ENCODE measurements at places on chromosomes 13 and 19.
A peak's percentile ranks its signal among the peaks of the same experiment; 100 is the strongest.

DNA sequence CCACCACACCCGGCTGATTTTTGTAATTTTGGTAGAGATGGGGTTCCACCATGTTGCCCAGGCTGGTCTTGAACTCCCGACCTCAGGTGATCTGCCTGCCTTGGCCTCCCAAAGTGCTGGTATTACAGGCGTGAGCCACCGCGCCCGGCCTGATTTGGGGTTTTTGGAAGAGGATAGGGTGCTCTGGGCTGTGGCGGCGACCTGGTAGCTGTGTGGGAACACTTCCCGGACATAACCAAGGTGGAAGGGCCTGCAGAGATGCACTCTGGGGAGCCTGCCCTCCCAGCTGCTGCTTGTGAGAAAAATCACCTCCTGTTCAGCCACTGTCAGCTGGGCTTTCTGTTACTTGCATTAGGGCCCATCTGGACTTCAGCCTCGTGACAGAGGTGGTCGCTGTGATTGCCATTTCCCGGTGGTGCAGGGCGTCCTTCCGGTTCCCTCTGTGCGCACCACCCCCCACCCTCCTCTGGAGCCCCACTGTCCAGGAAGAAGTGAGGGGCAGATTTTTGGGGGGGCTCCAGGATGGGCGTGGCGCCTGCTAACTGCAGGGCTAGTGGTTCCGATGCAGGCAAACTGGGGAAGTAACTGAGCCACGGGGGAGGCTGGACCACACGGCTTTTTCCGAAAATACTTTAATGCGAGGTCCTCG lies 7.5 kb downstream of the IL4I1 start:
- DNase-seq: no peak

GRCh38 chr13:111872475-111873150 lies 194.3 kb upstream of the SOX1 start:
- DNase-seq: no peak

DNA sequence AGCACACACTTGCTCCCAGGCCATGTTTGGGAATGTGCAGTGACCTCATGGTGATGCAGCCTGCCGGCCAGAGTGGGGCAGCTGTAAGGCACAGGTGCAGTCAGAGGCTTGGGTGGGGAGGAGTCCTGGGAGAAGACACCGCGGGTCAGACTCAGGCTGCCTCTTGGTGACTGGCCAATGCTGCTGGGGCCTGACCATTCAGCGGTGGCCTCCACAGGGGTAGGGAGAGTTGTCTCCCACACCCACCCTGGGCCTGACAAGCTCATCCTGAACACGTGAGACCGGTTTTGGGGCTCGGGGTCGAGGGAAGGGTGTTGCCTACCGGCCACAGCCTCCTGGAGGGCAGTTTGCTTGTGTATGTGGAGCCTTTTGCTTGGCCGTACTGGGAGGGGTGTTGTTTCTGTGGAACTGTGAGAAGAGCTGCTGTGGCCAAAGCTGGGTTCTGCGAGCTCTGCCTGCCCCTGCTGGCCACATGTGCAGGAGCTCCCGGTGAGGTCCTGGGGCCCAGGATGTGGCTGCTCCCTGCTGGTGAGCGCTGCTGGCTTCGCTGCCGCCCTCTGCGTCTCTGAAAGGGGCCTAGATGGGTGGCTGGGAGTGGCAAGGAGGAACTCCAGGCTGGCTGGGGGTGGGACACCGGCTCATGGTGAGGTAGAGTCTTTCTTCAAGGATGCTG lies 22.1 kb downstream of the UPF1 start:
- no peak for DNase-seq

GRCh38 chr13:50389726-50390125 lies 374.5 kb downstream of the KCNRG start:
- no peak for DNase-seq

DNA sequence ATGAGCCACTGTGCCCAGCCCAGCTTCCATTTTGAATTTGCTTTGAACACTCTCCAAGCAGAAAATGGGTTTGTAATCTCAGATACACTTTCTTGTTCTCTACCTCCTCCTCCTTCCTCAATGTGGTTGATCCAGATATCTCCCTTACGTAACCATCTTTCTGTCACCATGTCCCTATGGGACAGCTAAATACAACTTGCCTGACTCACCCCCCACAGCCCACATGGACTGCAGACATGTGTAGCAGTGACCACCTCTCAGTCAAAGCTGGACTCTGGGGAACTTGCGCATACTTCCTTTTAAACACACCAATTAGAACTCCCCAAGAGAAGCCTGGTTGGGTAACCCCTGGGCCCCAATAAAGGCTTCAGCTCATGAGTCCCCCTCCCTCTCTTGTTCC lies 10.8 kb upstream of the ZNF799 start:
- no peak for DNase-seq

GRCh38 chr19:15109768-15110417 lies 2.7 kb downstream of the SYDE1 start:
- DNase-seq: no peak

DNA sequence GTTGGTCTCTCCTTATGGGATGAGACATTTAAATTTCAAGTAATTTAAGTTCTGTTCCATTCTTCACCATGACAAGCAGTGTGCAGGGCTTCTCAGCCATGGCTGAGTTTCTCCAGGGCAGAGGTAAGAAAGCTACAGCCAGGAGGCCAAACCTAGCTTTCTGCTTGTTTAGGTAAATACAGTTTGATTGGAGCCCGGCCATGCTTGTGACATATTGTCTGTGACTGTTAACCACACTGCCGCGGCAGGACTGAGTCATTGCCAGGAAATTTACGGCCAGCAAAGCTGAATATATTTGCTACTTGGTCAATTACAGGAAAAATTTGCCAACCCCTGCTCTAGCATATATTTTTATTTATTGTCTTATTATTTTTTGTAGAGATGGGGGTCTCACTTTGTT lies 10.7 kb downstream of the NLRP8 start:
- DNase-seq: no peak

GRCh38 chr19:16327501-16327900 lies 2.9 kb downstream of the KLF2 start:
- no peak for DNase-seq

DNA sequence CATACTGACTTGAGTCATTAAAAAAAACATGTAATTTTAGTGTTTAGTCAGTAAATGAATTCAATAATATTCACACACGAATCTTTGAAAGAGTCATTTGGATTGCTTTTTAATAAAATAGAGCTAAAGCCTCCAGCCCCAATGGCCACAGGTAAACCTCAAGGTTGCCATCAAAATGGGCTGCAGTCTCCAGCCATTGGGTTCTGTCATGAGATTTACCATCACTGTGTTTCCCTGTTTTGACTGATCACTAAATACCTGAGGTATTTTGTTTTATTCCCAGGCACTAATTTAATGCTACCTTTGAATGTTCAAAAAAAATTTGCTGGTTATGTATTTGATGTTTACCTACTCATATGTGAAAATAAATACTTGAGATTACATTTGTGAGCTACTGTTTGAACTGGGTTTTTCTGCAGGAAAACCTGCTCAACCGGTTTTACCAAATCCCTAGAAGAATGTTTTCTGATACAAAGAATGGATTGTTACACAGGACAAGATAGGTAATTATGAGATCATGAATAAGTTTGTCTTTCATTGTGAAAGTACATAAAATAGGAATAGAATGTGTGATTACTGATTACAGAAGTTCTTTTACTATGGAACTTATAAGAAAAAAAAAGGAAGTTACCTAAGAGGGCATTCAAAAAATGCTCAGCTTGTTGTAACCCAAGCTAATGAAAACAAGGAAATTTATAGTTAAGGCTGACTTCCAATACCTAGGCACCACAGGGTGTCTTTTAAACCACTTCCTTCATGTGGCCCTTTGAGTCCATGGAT lies 391.3 kb downstream of the EFNB2 start:
- peak; percentile 47 for DNase-seq

DNA sequence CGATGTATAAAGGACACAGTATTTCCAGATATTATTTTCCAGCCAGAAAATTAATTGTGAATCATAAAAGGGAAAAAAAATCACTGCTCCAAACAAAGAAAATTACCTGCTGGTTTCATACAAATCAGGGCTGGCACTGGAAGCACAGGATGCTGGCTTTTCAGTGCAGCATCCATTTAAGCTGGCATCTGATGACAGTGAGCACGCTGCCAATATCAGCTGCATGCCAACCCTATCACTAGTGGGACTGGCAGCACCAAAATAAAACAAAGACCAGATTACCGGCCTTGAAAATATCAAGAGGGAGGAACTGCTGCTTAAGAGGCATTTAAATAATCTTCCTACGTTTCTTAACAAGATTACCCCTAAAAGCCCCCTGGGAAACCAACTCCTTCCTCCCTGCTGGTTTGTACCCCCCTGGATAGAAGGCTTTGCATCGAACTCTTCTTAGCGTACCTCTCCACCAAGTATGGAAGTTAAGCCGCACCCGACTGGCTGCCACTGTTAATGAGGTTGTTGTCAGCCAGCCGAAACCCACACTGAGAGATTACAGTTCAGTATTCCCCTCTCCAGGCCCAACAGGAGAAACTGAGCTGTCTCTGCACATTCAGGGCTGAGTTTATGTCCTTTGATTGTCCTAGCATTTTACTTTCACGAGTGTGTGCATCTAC lies 257.8 kb downstream of the EFNB2 start:
- no peak for DNase-seq

DNA sequence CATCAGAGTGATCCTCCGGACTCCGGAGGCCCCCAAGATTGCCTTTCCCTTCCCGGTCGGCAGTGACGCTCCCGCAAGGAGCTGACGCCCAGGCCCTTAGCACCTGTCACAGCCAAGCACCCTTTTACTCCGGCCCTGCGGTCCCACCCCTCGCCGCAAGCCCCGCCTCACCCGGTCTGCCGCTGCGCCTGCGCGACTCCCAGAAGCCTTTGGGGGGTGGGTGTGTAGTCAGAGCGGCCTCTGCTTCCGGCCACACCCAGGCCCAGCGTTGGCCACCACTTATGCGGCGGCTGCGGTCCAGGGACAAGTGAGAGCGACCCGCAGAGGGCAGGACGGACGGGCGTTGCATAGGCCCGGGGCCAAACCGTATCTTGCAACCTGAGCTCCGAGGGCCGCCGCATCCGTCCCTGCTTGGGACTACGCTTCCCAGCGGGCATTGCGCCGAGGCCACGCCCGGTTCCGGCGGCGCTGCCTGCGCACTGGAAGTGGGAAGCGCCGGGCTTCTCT lies 441 bp upstream of the ZFP28 start:
- DNase-seq: peak; percentile 58

GRCh38 chr13:67943116-67943515 lies 713.0 kb upstream of the PCDH9 start:
- DNase-seq: no peak

DNA sequence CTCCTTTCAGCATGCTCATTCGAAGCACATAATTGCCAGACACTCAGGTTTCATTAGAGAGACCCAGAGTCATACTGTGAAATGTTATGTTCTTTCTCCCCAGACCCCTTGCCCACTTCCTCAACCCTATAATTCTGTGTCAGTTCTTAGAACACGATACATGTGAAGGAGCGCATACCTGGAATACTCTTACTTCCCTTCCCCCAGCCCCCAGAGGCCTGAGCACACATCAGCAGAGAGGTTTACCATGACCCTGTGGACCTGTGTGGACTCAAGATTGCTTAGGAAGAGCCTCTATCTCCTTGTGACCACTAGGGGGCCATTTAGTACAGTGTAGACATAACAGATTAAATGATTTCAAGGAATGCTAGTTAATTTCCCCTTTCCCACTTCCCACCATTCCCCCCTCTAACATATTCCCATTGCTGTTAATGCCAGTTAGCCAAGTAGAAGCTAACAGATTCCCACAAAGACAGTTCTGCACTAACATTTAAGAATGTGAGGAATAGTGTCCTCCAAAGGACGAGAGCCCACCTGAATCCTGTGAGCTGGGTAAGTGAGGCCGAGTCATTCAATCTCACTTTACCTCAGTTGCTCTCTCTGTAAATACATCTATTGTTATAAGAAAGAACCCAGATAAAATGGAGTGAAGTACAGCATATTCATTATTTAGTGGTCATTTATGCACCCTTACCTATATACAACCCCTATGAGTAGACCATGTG lies 154.2 kb upstream of the MAB21L1 start:
- DNase-seq: peak; percentile 33

- no peak for DNase-seq
These were observed 19.2 kb downstream of the SIGLEC8 start for GRCh38 chr19:51439021-51439465.

- no peak for DNase-seq
These were observed 187.6 kb downstream of the PCDH9 start for GRCh38 chr13:67042556-67042955.

GRCh38 chr19:43446746-43447489 lies 18.5 kb downstream of the LYPD3 start:
- DNase-seq: no peak

GRCh38 chr19:28067882-28068281 lies 1145.1 kb downstream of the UQCRFS1 start:
- DNase-seq: no peak

- DNase-seq: no peak
These were observed 36.7 kb downstream of the INTS6 start for GRCh38 chr13:51416107-51416506.

DNA sequence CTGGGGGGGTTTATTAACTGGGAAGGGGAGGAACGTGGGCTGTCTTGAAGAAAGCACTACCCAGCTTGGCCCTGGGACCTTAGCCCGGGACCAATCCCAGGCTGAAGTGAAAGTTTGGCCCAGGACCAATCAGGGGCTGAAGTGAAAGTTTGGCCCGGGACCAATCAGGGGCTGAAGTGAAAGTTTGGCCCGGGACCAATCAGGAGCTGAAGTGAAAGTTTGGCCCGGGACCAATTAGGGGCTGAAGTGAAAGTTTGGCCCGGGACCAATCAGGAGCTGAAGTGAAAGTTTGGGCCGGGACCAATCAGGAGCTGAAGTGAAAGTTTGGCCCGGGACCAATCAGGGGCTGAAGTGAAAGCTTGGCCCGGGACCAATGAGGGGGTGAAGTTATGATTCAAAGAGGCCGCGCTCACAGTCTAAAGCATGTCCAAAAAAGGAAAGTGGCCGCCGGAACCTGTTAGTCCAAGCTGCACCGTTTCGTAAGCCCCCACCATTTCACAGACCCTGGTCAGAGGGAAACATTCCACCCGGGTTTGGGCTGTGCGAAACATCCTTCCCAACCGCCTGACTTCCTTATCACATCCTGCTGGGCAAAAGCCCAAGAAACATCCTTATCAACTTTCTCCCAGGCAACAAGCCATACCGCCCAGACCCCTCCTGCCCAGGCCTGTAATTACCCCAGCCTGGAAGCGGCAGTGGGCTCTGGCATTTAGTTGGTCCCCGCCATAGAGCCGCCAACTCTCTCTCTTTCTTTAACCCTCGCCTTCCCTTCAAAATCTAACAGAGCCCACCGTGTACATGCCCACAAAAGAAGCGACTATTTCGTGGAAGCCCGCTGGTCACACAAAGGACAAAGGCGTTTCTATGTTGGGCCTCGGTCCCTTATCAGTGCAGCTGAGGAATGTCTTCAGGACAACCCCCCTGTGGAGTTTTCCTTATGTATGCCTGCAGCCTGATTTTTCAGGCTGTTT lies 1.1 kb downstream of the ZNF850 start:
- DNase-seq: peak; percentile 87

DNA sequence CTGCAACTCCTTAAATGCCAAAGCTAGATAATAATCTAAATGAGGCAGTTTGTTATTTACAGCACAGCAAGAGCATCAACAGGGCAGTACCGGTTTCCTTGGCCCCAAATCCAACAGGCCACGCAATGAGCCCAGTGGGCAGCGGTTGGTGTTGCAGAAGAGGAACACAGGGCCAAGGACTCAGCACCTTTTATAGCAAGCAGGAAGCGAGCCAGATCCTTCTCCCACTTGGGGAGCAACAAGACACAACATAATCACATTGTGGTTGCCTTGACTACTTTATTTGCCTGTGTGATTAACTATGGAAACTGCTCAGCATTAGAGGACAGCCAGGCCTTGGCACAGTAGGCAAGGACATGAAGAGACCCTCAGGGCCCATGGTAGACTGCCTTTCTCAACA lies 67.1 kb upstream of the HTR2A start:
- no peak for DNase-seq

- DNase-seq: no peak
These were observed 4.9 kb upstream of the PDE4C start for GRCh38 chr19:18230941-18231734.

- peak; percentile 45 for DNase-seq
These were observed 58.3 kb upstream of the CLDN10 start for GRCh38 chr13:95494082-95494681.
